Endothelial cell of umbilical vein (primary cell): ENCODE measurements at places on chromosomes 7 and 10. TPM values are rescaled to one million over a fixed set of nuclear protein-coding genes. Genes with fewer than 3 reads are reported as not detected.

- DNase-seq = no peak
Observed at GRCh38 chr7:2497500-2498336, 21.5 kb upstream of the GRIFIN start.

GRCh38 chr10:32943854-32944661 lies 14.0 kb downstream of the ITGB1 start:
- DNase-seq = no peak

GRCh38 chr7:27663989-27664331 lies 1.3 kb upstream of the HIBADH start:
- no peak for DNase-seq

- no peak for DNase-seq
Observed at GRCh38 chr7:70582927-70583895, 548.7 kb upstream of the GALNT17 start.

GRCh38 chr7:2559283-2559950 lies 638 bp downstream of the IQCE start:
- DNase-seq = no peak

- DNase-seq = no peak
Observed at GRCh38 chr10:44234483-44234875, 150.4 kb downstream of the CXCL12 start.

DNA sequence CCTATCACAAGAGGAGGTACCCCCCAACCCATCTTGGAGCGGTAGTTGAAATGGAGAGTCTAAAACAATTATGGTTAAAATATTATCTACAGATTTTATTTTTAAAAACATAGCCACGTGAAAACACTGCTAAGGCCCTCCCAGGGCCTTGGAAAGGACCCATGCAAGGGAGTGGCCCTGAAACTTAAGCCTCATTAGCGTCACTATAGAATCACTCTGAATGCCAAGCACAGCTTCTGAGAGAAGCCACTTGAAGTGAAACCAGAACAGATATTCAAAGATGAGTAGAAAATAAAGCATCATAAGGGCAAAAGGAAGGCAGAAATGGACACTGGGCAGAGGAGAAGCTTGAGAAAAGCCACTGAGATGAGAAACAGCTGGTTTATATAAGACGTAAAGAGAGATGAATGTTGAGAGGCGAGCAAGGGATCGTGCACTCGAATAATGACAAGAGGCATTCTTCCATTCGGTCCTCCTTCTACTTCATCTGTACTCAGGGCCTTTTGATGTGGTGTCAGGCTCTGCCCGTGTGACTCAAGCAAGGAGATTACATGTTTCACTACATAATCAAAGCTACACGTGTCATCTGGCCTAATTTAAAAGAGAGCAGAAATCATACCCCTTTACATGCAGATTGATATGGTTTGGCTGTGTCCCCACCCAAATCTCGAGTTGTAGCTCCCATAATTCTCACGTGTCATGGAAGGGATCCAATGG lies 33.4 kb upstream of the SLC39A12 start:
- DNase-seq = no peak

- peak; percentile 83 for DNase-seq
Observed at GRCh38 chr10:21497177-21497807, 28.2 kb downstream of the SKIDA1 start.

DNA sequence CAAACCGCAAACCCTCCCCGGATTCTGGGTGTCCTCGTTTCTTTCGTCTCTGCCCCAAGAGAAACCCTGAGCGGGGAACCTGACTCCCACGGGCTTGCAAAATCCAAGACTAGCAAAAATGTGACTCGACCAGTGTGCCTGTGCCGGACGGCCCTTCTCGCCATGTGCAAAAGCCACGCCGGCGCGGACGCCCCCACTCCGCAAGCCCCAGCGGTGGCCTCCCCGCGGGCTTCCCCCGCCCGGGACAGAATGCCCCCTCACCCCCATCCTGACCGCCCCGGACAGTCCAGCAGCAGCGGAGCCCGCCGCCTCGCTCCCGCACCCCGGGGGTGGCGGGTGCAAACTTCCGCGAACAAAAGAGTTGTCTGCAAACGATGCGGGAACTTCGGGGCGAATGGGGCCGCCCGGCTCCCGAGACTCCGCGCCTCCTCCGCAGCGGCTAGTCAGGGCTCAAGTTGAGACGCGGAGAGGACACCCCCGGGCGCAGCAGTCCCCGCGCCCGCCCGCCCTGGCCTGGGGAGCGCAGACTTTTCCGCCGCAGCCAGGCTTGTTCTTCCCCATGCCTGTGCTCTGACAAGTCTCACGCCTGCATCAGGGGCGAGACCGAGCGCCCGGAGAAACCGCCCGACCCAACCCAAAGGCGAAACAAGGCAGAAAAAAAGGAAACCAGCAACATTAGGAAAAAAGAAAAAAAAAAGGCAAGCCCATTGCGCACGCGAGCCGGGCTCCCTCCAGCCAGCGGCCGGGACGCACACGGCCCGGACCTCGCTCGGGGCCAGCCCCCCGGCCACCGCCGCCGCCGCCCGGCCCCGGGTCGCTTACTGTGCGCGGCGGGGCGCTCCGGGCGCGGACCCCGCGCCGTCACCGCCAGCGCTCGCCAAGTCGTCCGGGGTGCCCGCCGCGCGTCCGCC lies 732 bp downstream of the FAM53B start:
- DNase-seq = peak; percentile 48

GRCh38 chr10:126937026-126937425 lies 31.8 kb downstream of the DOCK1 start:
- DNase-seq = no peak

GRCh38 chr10:119449760-119450461 lies 92.6 kb downstream of the RGS10 start:
- no peak for DNase-seq

AQP1 gene
- polyA plus RNA-seq = 10.5 and 11.7 TPM in 2 replicates

TWIST1 gene
- not detected in 2 replicates for polyA plus RNA-seq

SLC26A3 gene
- polyA plus RNA-seq = not detected in 2 replicates
